ENCODE measurements at places on chromosomes 7 and 10.

DNA sequence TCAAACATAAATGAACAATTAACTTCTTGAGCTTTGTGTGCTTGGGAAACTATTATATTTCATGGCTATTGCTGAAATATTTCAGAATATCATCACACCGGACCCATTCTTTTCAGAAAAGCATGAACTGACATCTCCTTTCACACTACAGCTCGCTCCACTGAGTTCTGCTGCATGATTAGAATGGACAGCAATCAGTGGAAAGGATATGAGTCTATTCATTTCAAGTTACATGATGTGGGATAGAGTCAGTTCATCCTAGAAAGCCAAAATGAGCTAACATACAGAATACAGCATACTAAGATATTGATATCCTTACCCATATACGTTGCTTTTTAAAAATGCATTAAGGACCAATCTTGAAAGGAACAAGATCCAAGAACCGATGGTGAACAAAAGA, 1.1 kb upstream of the FAM53B start:
- no peak for DNase-seq

- no peak for DNase-seq
These were observed 103.4 kb downstream of the ATXN7L1 start for GRCh38 chr7:105773030-105773460.

DNA sequence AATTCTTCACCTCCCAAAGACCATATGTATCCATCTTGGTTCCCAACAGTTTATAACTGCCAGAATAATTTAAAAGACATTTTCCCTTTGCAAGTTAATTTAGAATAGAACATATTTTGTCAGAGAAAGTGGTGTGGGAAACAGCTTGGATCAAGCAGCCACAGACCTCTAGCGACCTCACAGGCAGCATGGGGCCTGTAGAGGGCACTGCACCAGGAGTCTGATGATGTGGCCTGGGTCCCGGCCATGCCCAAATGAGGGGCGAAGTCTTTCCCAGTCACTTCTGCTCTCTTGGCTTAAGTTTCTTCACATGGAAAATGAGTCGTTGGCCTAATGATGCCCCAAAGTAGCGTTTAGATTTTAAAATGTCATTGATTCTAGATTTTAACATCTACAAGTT, 243.2 kb downstream of the SDK1 start:
- no peak for DNase-seq

DNA sequence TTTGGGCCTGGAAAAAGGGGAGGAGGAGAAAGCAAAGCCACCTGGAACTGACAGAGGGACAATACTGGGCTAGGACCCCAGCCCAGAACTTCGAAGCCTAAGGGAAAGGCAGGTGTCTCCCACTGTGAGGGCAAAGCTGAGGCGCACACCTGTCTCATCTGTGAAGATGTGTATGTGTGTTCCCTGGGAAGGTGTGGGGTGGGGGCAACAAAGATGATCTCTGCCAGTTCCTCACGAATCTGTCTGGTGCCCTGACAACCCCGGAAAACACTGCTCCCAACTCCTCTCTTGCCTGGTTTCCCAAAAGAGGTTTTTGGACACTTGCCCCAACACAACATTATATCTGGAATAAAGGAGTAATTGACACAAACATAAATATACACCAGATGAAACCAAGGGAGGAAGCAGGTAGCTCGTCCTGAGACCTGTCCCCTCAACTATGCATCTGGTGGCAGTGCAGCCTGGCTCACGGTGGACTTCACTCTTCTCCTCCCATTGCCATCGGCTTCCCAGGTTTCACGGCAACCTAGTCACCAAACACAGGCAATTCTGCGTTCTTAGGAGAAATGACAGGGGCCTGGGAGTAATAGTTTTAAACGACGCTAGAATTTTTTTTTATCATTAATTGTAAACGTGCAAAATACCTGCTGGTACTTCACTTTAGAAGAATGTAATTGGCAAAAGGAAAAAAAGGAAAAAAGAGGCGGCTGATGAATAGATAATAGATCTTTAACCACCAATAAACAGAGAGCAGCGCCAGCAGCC, 1.7 kb upstream of the EMX2 start:
- DNase-seq = no peak

GRCh38 chr10:120981601-120982391, 130.6 kb downstream of the WDR11 start:
- DNase-seq = no peak

- no peak for DNase-seq
These were observed 85.6 kb upstream of the CAPZA2 start for GRCh38 chr7:116776610-116777289.

DNA sequence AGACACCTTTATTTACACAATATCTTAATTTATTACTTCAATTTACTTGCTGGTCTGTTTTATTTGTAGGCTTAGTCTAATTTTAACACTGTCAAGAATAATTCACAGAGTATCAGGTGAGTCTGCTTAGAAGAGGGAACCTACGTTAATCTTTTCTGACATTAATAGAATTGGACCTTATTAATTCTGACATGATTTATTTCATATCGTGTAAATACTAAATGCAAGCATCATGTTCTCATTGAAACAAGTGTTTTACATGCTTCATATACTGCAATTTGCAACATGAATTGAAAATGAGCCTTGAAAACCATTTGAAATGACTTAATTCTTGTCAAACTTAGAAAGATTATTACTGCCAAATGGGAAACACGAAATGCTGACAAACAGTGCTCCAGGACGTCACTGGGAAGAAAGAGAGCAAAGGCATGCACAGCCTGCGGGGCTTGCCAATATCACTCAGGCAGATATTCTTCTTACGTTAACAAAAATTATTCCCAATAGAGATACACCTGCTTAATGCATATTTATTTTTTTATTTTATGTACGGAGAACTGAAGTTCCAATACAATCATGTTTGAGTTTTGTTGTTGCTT, 282.0 kb upstream of the AKR1E2 start:
- no peak for DNase-seq

DNA sequence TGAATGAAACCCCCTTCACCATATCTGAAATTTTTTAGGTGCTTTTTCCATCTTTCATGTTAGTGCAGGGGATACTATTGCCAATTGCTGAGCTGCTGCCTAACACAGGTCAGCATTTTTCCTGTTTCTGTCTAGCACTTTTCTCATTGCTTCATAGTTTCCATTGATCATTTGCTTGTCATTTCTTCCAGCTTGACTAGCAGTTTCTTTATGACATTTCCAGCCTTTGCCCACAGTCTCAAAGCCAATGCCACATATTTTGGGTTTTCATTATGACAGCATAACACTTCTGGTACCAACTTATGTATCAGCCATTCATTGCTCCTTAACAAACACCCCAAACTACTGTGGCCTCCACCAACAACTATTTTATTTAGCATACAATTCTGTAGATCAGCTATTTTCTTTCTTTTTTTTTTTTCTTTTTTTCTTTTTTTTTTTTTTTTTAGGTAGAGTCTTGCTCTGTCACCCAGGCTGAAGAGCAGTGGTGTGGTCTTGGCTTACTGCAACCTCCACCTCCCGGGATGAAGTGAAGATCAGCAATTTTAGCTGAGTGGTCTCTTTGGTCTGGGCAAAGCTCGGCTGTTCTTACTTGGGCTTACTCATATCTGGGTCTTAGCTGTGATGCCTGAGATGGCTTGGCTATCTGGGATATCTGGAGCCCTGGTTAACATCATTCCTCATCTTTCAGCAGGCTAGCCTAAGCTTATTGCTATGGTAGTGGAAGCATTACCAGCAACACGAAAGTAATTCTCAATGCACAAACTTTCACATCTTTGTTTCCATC, 102.3 kb downstream of the EPC1 start:
- DNase-seq = no peak

- no peak for DNase-seq
These were observed 1.2 kb downstream of the NPC1L1 start for GRCh38 chr7:44539669-44540506.

- no peak for DNase-seq
These were observed 277.0 kb downstream of the USP6NL start for GRCh38 chr10:11334436-11334835.

- DNase-seq = no peak
These were observed 1058.4 kb downstream of the SORCS3 start for GRCh38 chr10:105699504-105699903.

DNA sequence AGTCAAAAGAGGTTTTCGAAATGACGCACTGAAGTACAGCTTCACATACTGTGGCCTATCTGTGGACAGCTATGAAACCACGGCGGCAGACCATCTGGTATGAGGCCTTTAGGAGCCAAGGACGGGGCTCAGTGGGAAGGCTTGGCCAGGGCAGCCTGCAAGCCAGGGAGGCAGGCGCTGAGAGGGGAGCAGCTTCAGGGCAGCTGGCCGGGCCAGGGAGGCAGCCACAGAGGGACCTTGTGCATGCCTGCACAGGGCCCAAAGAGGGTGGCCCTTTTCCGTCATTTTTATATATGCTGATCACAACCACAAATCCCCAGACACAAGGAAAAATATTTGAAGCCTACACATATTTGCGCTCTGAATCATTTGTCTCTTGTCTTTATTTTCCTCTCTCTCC, 13.5 kb downstream of the CALD1 start:
- DNase-seq = no peak

GRCh38 chr10:96357038-96357620, 1.7 kb downstream of the OPALIN start:
- no peak for DNase-seq

- no peak for DNase-seq
These were observed 81.7 kb downstream of the STK31 start for GRCh38 chr7:23791721-23792120.

- no peak for DNase-seq
These were observed 151.3 kb downstream of the TRIL start for GRCh38 chr7:28806841-28807240.

DNA sequence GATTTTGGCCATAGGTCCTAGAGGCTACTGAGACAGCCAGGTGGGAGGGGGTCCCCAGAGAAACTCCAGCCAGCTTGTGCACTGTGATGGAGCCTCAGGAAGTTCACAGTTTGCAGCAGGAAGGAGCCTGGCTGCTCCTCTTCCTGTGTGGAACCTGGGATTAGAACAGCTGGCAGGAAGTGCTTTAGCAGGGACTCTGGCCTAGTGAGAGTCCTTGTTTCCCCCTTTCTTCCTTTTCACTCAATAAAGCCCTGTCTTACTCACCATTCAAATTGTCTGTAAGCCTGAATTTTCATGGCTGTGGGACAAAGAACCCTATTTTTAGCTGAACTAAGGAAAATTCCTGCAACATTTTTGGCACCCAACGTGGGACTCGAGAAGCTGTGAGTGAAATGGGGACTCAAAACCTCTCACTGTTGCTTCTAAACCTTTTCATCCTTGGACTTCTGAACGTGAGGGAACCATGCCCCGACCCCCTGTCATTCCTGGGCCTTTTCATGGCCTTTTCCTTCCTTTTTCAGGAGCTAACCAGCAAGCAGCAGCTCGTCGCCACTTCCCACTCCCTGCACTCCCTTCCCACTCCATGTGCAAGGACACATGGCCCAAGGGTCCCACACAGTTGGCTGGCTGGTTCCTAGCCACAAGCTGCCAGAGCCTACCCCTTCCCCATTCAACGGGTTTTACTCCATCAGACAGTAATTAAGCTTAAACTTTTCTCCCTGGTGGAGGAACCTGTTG, 32.8 kb upstream of the SORCS3 start:
- no peak for DNase-seq

DNA sequence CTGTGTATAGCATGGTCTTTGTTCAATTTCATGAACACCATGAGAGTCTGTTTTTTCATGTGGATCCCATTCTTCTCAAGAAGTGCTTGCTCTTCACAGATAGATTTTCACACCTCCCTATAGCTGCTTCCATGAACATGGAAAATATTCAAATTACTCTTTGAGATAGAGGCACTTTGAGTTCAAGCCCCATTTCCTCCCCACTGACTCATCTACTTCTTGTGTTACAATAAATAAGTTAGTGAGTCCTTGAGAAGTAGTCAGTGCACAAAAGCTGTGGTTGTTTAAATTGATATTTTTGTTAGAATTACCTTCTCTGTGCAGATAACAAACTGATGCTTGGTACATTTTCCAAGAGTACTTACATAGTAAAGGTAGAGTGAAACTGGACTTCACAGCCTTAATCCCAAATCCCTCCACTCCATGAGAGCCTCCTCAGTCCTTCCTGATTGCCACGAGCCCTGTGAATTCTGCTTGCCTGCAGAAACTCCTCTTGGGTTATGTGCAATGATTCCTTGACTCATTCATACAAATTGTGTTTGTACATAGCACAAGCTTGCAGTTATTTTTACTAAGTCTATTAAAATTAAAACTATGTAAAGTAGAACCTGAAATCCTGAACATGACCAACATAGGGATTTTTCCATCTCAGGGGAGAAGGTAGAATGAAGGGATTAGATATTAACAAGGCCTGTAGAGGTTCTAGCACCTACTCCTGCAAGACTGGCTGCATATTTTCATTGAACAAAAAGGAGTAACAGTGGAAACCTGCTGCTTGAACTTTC, 496.2 kb downstream of the TNS3 start:
- no peak for DNase-seq

GRCh38 chr10:49619613-49620012, 5.8 kb downstream of the CHAT start:
- DNase-seq = no peak

GRCh38 chr10:76902949-76903348, 734.7 kb downstream of the KCNMA1 start:
- peak; percentile 4 for DNase-seq

- DNase-seq = no peak
These were observed 34.7 kb downstream of the SVIL start for GRCh38 chr10:29600067-29600466.

- DNase-seq = no peak
These were observed 227.9 kb downstream of the TCF7L2 start for GRCh38 chr10:113177936-113178335.

GRCh38 chr7:111107579-111107978, 16.7 kb downstream of the LRRN3 start:
- DNase-seq = no peak

DNA sequence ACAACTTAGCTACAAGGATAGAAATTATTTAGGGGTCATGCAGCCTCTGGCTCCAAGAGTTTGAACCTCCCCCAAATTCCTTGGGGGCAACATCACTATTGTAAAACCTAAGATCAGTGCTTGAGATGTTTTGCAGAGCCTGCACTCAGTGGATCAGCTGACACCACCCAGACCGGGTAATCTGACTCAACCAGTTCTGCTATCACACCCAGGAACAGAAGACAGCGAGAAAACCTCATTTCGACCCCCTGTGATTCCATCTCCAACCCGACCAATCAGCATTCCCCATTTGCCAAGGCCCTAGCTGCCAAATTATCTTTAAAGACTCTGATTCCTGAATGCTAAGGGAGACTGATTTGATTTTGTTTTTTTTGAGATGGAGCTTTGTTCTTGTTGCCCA, 5.2 kb downstream of the TACR2 start:
- DNase-seq = peak; percentile 79
